ENCODE measurements at places on chromosomes 7 and 10.
A peak's percentile ranks its signal among the peaks of the same experiment; 100 is the strongest.

GRCh38 chr10:72796042-72796441, 97.5 kb upstream of the OIT3 start:
- DNase-seq = no peak

- no peak for DNase-seq
Measured at GRCh38 chr7:127873151-127873550, 158.1 kb downstream of the LRRC4 start.

DNA sequence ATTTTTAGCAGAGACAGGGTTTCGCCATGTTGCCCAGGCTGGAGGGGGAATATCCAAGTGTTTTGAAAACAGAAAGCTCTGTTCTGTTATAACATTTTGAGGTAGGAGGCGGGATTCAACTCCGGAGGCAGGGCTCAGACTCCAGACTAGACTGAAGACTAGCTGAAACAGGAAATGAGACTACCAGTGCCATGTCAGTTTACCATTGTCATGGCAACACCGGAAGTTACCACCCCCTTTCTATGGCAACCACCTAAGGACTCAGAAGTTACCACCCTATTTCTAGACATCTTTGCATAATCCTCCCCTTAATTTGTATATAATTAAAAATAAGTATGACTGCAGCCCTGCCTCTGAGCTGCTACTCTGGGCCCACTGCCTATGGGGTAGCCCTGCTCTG, 1069.1 kb upstream of the AUTS2 start:
- DNase-seq = peak; percentile 49

- no peak for DNase-seq
Measured at GRCh38 chr7:105581066-105581811, at the start of gene EFCAB10. Gene EFCAB10 (minus strand): TSS chr7:105581493. CDS start chr7:105581463, 30 bp downstream.

GRCh38 chr7:116165717-116166116, 44.6 kb upstream of the TES start:
- DNase-seq = peak; percentile 55

- no peak for DNase-seq
Measured at GRCh38 chr10:113455947-113456346, 96.9 kb upstream of the HABP2 start.

DNA sequence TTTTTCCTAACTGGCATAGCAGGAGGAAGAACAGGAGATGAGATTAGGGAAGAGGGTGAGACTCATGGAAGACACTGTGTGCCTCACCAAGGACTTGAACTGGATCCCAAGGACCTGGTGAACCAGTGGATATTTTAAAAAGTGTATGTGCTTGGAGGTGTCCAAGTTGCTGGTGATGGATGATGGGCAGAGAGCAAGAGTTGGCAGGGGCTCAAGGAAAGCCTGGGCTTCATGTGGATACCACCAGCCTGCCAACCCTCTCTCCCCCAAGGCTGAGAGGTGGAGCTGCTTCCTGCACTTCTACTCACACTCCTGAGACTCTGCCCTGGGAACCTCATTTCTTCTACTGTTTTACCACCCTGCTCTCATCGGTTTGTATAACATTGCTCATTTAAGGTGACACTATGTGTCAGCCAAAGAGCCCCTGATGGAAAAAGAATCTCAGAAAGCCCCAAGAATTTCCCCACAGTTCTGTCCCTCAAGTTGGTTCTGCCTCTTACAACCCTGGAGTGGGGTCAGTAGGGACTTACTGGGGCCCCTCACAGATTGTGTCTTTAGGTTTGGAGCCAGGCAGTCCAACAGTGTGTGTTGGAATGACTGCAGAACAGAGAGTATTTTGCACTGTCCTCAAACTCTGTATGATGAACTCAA, 56.2 kb upstream of the PDCD4 start:
- DNase-seq = no peak

- no peak for DNase-seq
Measured at GRCh38 chr10:132614431-132615340, 77.1 kb downstream of the INPP5A start.

- no peak for DNase-seq
Measured at GRCh38 chr7:2515424-2516193, 4.0 kb upstream of the LFNG start.

DNA sequence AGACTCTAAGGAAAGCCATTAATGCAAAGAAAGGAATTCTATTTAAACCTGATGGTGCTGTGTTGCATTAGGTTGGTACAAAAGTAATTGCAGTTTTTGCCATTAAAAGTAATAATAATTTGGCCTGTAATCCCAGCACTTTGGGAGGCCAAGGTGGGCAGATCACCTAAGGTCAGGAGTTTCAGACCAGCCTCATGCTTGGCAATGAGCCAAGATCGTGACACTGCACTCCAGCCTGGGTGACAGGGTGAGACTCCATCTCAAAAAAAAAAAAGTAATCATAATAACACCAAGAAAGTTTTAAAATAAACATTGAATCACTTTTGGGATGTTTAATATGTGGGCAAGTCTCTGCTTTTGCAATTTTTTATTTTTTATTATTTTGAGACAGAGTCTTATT, 107.3 kb upstream of the FRMD4A start:
- DNase-seq = no peak

DNA sequence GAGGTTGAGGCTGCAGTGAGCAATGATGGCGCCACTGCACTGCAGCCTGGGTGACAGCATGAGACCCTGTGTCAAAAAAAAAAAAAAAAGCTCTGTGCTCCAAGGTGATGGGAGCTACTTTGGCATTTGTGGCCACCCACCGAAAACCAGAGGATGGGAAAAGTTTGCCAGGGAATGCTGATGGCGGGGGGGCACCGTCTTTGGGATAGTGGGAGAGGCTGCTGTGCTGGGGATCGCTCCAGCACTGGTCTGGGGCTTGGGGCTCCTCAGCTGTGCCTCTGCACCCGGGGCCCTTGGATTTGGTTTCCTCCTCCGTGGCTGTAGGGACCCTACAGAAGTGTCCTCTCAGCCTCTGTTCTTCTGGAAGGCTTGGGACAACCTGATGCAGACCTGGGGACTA, 11.7 kb upstream of the RAMP3 start:
- no peak for DNase-seq

GRCh38 chr7:67470256-67470751, 473.7 kb downstream of the TYW1 start:
- no peak for DNase-seq

- DNase-seq = no peak
Measured at GRCh38 chr7:7672545-7673239, 32.1 kb downstream of the UMAD1 start.

DNA sequence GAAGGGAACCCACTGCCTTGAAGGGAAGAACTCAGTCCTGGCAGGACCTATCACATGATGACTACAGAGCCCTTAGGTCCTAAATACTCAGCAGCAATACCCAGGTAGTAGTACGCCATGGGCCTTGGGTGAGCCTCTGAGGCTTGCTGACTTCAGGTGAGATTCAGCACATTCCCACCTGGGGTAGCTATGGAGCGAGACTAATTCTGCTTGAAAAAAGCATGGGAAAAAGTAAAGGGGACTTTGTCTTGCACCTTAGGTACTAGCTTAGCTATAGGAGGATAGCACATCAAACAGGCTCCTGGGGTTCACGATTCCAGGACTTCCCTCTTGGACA, 98.2 kb upstream of the MEOX2 start:
- no peak for DNase-seq

- no peak for DNase-seq
Measured at GRCh38 chr10:109456566-109457301, 466.6 kb downstream of the XPNPEP1 start.

DNA sequence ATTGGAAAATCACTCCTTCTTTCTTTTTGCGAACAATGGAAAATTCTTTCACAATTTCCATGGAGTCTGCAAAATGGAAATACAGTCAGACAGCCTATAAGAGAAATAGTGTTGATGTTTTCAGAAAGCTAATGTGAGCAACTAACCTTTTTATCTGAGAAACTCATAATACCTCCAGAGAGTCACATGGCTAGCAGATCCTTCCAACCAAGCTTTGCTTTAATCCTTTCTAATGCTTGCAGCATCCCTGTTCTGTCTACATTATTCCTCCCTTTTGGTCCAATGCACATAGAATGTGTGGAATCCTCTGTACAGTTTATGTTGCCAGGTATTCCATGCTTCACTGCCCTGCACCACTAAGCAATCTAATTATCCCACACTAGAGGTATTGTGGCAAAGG, 717.5 kb upstream of the LRRN3 start:
- no peak for DNase-seq

GRCh38 chr7:148395352-148395811, 195.2 kb upstream of the C7orf33 start:
- no peak for DNase-seq

DNA sequence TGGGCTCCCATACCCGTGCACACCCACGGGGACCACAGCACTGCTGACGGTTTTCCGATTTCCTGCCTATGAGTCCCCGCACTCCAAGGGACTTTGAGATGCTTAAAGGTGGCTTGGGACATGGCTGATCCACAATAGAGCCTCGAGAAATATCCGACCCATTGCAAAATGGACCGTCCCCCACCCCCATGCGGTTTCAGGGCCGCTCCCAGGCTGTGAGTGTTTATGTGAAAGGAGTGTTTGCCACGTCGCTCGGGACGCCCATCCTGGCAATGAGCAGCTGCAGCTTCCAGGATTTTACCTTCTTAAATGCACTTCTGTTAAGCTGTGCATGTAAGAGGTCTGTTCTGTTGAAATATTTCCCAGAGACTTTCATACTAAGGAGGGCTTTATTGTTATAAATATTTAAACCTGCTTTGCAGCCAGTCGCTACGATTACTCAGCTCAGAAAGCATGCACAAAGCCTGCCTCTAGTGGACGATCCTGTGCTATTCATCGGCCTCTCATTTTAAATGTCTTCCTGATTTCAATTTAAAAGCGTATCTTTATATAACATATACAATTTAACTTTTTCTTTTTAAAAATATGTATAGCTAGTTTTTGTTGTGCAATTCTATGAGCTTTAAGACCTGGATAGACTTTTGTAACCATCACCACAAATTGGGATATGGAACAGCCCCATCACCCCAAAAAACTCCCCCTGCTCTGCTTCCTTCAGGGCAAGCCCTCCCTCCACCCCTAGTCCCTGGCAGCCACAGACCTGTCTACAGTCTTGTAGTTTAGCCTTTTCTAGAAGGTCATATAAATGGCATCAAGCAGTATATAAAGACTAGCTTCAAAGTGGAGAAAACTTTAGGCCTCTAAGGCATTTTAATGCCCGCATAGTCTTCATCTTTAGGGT, 418.3 kb downstream of the PAXIP1 start:
- peak; percentile 46 for DNase-seq

DNA sequence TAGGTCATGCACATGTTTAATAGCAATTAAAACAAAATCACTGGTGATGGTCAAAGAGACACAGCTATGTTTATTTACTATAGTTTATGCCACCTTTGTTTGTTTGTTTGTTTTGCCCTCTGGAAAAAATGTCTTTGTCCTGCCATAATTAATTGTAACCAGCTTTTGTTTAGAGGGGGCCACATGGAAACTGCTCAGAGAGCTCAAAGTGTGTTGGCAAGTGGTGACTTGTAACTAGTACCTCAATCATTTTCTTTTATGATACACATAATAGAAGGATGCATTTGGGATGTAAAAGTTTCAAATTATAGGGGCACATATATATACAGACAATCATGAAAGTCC, 40.2 kb downstream of the GRK5 start:
- DNase-seq = no peak

GRCh38 chr10:7168414-7168813, 242.4 kb downstream of the SFMBT2 start:
- no peak for DNase-seq

DNA sequence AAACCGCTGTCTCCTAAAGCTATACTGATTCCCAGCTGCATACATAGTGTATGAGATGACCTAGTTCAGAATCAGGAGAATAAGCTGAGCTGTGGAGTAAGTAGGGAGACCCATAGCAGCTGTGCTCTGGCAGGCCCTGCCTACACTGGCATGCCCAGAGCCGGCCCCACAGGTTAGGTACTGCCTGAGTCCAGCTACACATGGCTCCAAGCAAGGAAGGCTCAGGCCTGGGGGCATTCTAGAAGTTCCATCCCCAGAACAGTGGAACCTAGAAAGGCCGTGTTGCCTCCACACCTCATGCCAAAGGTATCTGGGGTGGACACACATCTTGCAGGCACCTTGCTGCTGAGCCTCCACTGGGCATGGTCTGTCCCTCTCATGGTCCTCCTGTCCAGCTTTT, 195.7 kb upstream of the CDCA7L start:
- no peak for DNase-seq

DNA sequence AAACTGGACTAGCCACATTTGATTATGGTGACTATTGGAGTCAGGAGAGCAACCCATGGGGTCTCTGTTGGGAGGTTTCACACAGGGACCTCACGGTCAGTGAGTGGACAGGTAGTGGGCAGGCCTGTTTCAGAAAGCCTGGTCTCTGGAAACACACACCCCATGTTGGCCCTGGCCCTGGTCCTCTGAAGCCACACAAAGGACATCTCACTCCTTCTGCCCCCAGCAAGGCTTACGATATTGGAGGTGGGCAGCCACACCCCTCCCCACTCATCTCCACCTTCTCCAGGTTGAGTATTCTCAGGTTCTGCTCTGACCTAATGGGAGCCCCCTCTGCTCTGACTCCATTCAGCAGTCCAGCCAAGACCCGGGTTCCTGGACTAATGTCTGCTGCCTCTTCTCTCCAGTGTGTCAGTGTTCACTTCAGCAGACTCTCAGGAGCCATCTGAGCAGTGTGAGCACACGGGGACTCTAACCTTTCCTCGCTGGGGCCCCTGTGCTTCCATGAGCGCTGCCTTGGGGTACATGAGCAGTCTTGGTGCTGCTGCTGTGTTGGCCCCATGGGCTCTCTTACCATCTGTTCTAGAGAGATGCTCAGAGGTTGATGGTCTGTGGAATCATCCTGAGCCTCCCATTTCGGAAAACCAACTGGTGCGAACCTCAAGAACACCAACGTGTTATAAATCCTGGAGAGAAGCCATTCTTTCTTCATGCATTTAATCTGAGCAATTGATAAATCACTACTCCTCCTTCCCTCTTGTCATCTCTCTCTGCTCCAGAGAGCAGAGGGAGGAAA, 748.6 kb downstream of the GRID1 start:
- DNase-seq = no peak

DNA sequence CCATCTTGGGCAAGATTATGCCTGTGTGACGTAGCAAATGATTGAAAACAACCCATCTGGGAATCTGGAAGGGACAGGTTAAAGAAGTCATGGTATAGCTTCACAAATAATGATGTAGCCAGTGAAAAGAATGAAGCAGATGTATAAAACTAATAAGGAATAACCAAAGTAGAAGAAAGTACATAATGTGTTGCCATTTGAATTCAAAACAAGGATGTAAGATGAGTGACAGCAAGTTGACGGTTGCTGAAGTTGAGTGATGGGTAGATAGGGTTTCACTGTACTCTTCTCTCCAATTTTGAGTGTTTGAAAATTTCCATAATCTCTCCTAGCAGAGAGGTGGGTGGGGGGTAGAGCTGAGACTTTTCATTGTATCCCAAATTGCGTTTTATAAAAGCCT, 133.6 kb downstream of the FANK1 start:
- DNase-seq = no peak

DNA sequence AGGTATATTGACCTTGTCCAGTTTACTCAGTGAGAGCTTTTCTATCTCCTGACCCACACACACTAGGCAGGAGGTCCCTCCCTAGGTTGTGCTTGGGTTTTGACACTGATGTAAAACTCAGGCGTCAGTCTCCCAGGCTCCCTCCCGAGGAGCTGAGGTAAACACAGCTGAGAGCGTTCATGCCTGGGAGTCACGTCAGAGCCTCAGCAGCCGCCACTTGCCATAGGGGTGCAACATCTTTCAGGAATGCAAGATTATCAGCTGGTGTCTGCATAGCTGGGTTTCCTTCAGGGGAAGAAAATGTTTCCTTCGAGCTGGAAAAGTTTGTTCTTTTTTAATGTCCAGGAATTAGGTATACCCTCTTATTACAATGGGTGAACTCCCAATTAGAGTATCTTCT, 70.6 kb downstream of the FGFR2 start:
- DNase-seq = no peak

GRCh38 chr10:48363617-48364355, 57.3 kb downstream of the MAPK8 start:
- peak; percentile 81 for DNase-seq

All from Karpas-422 (cell line).